ENCODE measurements at places on chromosomes 5 and 9.

GRCh38 chr9:101119206-101119819 is 90.8 kb downstream of the PLPPR1 start:
- no peak for DNase-seq

- DNase-seq: no peak
Measured at GRCh38 chr5:76292620-76293322, 110.3 kb upstream of the IQGAP2 start.

DNA sequence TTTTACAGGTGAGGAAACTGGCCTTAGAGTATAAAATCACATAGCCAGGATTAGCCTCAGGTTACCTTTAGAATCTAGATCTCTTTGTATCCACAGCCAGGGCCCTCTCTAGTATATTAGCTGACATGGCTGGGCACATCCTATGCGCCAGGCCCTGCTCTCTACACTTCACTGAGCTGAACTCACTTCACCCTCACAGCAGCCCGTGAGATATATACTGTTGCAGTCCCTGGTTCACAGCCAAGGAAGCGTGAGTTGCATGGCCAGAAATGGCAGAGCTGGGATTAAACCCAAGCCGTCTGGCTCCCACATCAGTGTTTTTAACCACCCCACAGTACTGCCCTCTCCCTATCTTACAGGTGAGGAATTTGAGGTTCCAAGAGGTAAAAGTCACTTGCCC is 58.4 kb downstream of the DAB2IP start:
- DNase-seq: no peak

GRCh38 chr9:105157171-105157583 is 87.3 kb upstream of the SLC44A1 start:
- DNase-seq: peak; percentile 78

DNA sequence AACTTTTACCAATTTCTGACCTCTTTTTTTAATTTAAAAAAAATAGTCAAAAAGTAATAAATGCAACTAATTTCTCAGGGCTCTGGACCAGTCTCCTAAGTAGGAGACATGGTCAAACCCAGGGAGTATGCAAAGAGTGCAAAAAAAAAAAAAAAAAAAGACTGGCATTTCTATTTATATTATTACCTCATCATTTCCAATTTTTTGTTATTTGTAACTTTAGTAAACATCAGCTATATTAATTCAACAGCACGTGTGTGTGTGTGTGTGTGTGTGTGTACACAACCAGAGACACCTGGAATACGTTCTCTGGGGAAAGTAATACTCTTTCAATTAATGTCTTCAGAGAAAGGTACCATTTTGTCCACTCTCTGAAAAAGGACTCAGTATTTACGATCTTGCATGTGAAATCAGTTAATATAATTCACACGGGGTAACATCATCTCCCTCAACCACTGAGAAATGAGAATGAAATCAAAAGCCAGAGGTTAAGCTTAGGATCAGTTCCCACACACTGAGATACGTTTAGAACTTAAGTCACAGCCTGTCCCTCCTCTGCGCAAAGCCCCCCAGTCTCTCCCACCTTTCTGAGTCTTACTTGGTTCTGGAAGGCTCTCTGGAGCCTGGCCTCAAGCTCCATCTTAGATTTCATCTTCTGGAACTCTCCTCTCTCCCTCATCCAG is 21.9 kb downstream of the ZNF608 start:
- no peak for DNase-seq

- DNase-seq: no peak
Measured at GRCh38 chr9:92760070-92760469, 4.6 kb downstream of the BICD2 start.

- no peak for DNase-seq
Measured at GRCh38 chr9:2800394-2801179, 43.3 kb downstream of the PUM3 start.

- peak; percentile 65 for DNase-seq
Measured at GRCh38 chr5:139752506-139753473, 42.8 kb upstream of the PSD2 start.

GRCh38 chr5:12865529-12865928 is 961.3 kb upstream of the CTNND2 start:
- DNase-seq: peak; percentile 29

DNA sequence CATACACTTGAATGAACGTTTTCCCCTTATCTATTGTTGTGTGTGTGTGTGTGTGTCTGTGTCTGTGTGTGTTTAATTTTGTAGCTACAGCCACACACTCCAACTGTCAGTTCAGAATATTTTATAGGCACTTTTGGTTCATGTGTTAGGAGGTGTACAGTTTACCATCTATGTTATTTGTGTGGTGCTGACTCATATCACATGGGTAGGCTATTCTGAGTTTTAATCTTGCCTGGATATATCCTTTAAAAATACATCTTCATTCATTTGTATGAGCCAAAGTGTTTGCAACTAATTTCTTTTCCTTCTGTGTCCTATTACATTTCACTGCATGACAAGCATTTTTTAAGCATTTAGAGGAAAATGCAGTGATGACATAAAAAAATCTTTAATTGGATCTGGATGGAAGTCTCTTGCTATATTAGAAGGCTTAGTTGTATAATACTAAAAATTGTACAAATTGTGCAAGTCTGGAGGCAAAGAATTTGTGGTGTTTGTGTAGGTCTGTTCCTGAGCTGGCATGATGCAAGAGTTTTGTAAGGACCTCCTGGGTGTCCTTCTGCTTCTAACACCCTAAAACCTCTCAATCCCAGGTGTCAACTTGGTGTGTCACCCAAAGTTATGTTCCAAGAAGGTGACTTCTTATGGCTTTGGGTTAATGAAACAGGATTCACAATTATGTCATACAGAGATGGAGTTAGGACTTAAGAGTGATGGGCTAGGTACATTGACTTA is 52.4 kb upstream of the HMHB1 start:
- DNase-seq: no peak

GRCh38 chr9:36399980-36400331 is at the start of gene RNF38:
Gene RNF38 (minus strand): TSS chr9:36400269. CDS start chr9:36400108, 161 bp downstream.
- DNase-seq: no peak

DNA sequence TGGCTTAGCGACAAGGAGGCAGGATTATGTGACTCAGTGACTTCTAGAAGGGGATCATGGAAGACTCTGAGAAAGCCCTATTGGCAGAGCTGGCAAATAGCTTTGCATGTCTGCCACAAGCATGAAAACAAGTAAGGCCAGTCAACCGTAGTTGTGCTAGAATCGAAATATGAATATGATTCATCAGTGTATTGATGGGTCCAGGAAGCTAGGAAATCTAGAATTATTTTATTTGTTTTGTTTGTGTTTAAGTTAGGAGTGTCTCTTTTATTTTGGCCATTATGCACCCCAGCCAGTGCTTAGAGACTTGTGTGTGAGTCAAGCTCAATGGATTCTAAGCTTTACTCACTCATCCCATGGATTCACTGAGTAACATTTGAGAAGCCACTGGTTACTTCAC is 3.8 kb upstream of the ITGA2 start:
- DNase-seq: no peak

DNA sequence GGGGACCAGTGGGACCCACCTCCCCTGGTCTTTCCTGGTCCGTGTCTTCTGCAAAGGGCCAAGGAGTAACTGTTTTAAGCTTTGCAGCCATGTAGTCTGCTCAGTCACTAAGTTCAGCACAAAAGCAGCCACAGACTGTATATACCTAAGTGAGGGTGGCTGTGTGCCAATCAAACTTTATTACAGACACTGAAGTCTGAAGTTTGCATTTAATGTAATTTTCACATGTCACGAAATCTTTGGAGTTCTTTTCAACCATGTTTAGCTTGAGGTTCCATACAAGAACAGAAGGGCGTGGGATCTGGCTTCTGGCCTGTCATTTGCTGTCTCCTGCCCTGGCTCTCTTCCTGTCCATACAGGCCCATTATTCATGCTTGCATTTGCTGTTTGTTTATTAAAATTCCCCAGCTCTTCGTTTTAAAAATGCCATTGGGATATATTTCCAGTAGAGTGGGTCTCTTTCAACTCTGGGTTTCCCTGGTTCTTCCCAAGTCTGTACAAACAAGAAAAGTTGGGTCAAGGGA is 64.2 kb upstream of the ECM2 start:
- DNase-seq: no peak

- peak; percentile 17 for DNase-seq
Measured at GRCh38 chr9:655875-656274, 185.6 kb upstream of the DMRT1 start.

GRCh38 chr5:36056422-36056821 is 10.3 kb downstream of the UGT3A2 start:
- DNase-seq: no peak

DNA sequence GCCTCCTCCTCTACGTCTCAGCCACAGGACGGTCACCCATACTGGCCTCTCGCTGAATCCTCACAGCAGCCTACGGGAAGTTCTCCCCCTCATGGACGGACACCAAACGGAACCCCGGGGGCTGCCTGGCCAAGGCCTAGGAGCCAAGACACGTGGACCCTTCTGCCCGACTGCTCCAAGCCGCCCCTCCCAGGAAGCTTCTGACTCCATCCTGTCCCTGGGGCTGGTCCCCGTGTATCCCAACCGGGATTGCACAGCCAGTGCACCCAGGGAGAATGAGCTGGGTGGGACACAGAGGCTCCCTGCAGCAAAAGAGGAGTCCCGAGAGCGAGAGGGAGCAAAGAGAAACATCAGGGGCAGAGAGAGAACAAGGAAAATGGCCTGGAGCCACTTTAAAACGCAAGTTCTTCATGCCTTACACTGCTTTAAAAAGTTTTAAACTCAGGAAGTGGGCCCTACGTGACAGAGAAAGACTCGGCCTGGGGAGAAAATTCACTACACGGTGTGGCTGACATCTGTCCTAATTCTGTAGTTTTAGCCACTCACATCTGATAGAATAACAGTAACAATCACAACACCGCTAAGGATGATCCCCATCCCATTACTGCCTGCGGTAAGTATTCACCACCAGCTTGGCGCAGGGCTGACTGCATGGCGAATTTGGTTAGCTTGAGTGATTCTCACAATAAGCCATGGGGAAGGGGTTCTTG is 3.0 kb downstream of the FAM78A start:
- no peak for DNase-seq

GRCh38 chr5:58184910-58185309 is 275.0 kb downstream of the PLK2 start:
- DNase-seq: peak; percentile 29

GRCh38 chr5:146068206-146068605 is 37.2 kb downstream of the PLAC8L1 start:
- DNase-seq: no peak

GRCh38 chr9:134554373-134555093 is 87.1 kb upstream of the COL5A1 start:
- DNase-seq: no peak
